ENCODE measurements at places on chromosomes 7 and 10.
A peak's percentile ranks its signal among the peaks of the same experiment; 100 is the strongest.

DNA sequence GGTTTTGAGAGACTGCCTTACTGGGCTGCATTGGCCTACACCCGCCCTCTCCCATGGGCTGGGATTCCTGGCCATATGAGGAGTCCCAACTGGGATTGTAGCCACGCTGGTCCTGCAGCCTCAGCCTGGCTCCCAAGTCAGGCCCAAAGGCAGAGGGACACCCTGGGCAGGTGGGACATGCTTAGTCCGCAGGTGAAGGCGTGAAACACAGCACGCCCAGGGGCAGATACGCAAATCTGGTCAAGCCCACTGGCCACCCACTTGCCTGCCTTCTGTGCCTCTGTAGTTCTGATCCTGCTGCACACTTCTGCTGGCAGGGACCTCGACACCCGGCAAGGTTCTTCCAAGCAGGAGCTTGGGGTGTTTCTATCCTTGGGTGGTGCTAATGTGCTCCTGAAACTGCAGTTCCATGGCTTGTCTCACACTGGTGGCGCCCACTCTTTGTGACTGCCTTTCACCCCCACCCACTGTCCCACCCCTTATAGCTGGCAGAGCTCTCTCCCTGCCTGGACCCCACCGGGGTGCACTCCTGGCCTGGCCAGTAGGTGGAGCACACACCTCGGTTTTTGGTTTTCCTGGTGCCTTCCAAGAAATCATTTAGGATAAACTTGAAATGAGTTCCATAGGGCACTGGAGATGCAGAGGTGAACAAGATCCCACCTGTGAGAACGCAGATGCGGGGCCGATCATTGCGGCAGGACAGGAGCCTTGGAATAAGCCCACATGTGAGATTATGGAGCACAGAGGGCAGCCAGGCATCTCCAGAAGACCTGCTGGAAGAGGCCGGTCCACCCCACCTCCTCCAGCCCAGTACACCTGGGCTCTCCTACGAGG, 47.9 kb downstream of the MKI67 start:
- peak; percentile 48 for DNase-seq

- no peak for DNase-seq
Measured at GRCh38 chr10:24262929-24263590, 54.1 kb downstream of the KIAA1217 start.

GRCh38 chr10:107790271-107790670, 625.8 kb upstream of the SORCS1 start:
- no peak for DNase-seq

DNA sequence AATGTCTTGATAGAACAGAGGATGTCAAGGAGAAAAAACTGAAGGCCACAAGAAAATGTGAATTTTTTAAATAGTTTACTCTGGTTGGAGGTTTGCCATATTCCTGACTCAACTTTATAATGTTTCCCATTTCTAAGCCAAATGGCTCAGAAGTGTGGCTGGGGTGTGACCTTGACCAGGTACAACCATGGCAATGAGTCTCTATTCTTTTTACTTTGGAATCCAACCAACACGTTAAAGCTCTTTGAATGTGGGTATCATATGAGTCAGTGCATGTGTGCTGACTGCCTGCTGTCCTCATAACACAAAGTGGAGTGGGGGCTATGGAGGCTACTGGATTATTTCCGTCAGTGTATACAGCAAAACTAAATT, 33.5 kb upstream of the DLD start:
- no peak for DNase-seq

GRCh38 chr10:44348496-44348895, 36.4 kb downstream of the CXCL12 start:
- DNase-seq = no peak

GRCh38 chr10:4522296-4523000, 303.6 kb upstream of the AKR1E2 start:
- DNase-seq = no peak

DNA sequence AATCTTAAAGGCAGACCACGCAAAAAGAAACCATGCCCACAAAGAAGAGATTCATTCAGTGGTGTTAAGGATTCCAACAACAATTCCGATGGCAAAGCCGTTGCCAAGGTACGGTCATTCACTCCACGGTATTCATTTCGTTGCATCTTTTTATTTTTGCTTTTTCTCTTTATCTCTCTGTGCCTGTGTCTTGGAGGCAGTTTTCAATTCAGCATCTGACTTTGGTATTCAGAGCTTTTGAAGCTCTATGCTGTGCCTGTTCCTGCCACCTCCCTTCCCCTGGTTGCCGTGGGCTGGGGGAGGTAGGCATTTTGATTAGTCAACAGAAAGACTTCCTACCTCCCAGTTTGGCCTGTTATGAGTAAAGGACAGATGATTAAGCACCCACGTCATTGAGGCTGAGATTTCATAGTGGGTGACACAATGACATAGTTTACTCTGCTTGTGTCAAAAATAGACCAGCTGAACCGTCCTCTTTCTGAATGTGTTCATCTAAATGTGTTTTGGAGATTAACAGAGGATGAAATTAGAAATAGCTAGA, 149.5 kb downstream of the ARID5B start:
- peak; percentile 82 for DNase-seq

GRCh38 chr10:102230861-102231356, 4.8 kb downstream of the ELOVL3 start:
- peak; percentile 48 for DNase-seq

GRCh38 chr10:17452060-17452841, 2.1 kb downstream of the ST8SIA6 start:
- no peak for DNase-seq

DNA sequence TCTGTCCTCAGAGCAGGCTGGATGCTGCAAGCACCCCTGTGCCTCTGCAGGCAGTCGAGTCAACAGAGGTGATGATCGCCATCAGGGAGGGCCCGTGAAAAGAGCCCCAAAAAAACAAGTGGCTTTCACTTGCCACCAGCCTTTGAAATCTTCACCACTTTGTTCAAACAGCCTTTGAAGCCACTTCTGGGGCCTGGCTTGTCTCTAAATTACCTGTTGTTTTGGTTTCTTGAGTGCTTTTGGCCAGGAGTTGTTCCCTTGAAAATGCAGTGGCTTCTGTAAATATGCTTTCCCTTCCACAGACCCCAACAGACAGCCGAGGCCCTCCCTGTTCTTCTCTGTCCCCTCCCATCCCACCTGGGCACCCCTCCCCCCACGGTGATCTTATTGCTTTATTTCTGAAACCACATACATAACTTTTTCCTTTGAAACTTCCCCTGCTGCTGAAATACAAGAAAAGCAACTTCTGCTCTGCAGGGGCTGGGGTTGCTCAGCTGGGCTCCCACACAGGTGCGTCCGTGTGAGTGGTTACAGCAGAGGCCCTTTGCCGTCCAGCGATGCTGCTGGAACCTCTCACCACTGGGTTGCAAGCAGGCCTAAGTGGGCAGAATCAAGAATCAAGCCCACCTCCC, 283.8 kb upstream of the SHH start:
- no peak for DNase-seq

DNA sequence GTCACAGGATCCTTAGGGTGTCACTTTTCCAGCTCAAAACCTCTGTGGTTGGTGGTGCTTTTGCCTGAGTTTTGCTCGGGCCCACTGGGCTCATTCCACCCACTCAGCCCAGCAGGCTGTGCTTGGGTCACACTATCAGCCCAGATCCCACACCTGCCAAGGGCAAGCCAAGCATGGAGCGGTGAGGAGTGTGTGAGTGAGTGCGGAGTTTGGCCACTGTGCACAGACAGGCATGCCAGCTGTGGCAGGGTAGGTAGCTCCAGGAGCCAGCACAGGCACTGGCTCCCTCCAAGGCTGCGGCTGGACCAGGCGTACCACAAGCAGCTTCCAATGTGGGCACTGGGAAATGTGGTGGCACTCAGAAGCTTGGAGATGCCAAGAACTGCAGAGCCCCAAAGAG, 43.9 kb upstream of the TECTB start:
- DNase-seq = no peak

GRCh38 chr10:50556237-50557120, 67.3 kb downstream of the SGMS1 start:
- DNase-seq = no peak
